HFFc6 (cell line): ENCODE measurements at places on chromosomes 12 and 14. TPM values are rescaled to one million over a fixed set of nuclear protein-coding genes. Genes with fewer than 3 reads are reported as not detected.

ADCY6 gene
- total RNA-seq: 21.9 to 35.1 TPM (median 31.6 TPM) in 3 replicates

ABHD12B gene
- total RNA-seq: not detected in 3 replicates

GDF3 gene
- total RNA-seq: not detected in 3 replicates

POU6F1 gene
- 3.7 to 5.8 TPM (median 4.1 TPM) in 3 replicates for total RNA-seq

NOVA1 gene
- not detected in 3 replicates for total RNA-seq

C12orf50 gene
- not detected in 3 replicates for total RNA-seq

PGF gene
- 0.82 to 2.8 TPM (median 0.86 TPM) in 3 replicates for total RNA-seq

CMA1 gene
- total RNA-seq: not detected in 3 replicates

RFX4 gene
- not detected in 3 replicates for total RNA-seq

GRCh38 chr14:51478175-51478621, 173.5 kb upstream of the FRMD6 start:
- no peak overlapping the region for H3K4me3 ChIP-seq
- H3K27ac ChIP-seq: no peak overlapping the region
- peaks cover 34% of the 10 kb centered on the region for H3K4me1 ChIP-seq
- H3K27me3 ChIP-seq: no peaks in the 10 kb centered on the region
- no peak for DNase-seq

- H3K27me3 ChIP-seq: no peaks in the 10 kb centered on the region
- H3K36me3 ChIP-seq: 0 out of 2 replicates have a peak, but pooled peaks cover 13% of the 10 kb centered on the region
- DNase-seq: no peak
- no peak overlapping the region for H3K4me3 ChIP-seq
- H3K27ac ChIP-seq: no peak overlapping the region
- no peaks in the 10 kb centered on the region for H3K4me1 ChIP-seq
These were observed 532.2 kb upstream of the MIS18BP1 start for GRCh38 chr14:45785240-45785639.

DNA sequence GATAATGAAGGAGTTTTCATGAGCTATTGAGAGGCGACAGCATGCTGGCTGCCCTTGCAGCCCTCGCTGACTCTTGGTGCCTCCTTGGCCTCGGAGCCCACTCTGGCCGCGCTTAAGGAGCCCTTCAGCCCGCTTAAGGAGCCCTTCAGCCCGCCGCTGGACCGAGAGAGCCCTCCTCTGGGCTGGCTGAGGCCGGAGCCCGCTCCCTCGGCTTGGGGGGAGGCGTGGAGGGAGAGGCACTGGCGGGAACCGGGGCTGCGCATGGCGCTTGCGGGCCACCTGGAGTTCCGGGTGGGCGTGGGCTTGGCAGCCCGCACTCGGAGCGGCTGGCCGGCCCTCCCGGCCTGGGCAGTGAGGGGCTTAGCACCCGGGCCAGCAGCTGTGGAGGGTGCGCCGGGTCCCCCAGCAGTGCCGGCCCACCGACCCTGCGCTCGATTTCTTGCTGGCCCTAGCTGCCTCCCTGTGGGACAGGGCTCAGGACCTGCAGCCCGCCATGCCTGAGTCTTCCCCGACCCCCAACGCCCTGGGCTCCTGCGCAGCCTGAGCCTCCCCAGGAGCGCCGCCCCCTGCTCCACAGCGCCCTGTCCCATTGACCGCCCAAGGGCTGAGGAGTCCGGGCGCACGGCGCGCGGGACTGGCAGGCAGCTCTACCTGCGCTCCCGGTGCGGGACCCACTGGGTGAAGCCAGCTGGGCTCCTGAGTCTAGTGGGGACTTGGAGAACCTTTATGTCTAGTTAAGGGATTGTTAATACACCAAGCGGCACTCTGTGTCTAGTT, 20.1 kb upstream of the PAWR start:
- no peak overlapping the region for H3K4me3 ChIP-seq
- H3K4me1 ChIP-seq: peaks cover 11% of the 10 kb centered on the region
- no peak for DNase-seq
- H3K36me3 ChIP-seq: no peaks in the 10 kb centered on the region
- H3K27me3 ChIP-seq: peaks cover 6% of the 10 kb centered on the region

DNA sequence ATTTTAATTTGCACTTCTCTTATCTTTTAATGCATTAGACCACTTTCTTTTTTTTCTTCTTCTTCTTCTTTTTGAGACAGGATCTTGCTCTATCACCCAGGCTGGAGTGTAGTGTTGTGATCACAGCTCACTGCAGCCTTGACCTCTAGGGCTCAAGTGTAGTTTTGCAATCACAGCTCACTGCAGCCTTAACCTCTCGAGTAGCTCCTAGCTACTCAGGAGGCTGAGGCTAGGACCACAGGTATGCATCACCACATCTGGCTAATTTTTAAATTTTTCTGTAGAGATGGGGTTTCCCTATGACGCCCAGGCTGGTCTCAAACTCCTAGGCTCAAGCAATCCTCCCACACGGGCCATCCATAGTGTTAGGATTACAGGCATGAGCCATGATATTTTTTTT, 12.7 kb downstream of the TMED8 start:
- no peaks in the 10 kb centered on the region for H3K4me1 ChIP-seq
- H3K4me3 ChIP-seq: no peak overlapping the region
- no peaks in the 10 kb centered on the region; the same call in 1 of the 2 replicates for H3K27me3 ChIP-seq
- DNase-seq: no peak
- H3K36me3 ChIP-seq: no peaks in the 10 kb centered on the region

DNA sequence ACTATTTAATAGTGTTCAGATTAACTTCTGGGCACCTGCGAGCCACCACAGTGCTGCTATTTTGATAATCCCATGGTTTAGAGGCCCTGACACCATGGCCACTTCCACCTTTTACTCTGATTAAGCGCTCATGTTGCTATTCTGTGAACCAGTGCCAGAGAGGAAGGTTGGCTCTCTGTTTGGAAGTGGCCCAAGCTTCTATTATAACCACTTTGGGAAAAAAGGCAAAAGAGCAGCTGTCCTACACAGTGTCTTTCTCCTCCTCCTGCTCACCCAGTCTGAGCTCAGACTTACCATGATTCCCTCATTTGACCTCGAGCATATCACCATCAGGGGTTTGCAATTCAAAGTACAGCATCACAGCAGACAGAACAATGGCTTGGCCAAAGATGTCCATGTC, 23.3 kb downstream of the DYRK2 start:
- H3K27me3 ChIP-seq: no peaks in the 10 kb centered on the region; the same call in 1 of the 2 replicates
- peak overlapping the region; percentile 80 for H3K27ac ChIP-seq
- H3K4me3 ChIP-seq: no peak overlapping the region
- H3K4me1 ChIP-seq: peaks cover 77% of the 10 kb centered on the region
- peaks cover 47% of the 10 kb centered on the region for H3K36me3 ChIP-seq

DNA sequence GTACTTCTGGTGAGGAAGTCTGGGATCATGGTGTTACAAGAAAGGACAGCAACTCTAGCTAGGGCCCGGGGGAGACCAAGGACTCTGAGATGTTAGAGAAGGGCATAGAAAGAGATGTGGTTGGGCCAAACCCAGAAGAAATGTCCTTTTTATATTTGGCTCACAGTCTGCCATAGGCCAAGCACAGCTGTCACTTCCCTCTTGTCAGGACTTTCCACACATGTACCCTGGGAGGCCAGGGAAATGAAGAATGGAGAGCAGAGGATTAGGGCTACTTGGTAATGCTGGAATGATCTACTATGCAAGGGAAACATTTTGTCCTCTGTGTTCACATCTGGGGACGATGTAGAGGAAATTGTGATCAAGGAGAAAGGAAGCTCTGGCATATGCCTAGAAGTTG, 9.2 kb downstream of the MYO1A start:
- H3K4me3 ChIP-seq: no peak overlapping the region
- peaks cover 13% of the 10 kb centered on the region for H3K4me1 ChIP-seq
- no peak overlapping the region for H3K27ac ChIP-seq
- no peak for DNase-seq

DNA sequence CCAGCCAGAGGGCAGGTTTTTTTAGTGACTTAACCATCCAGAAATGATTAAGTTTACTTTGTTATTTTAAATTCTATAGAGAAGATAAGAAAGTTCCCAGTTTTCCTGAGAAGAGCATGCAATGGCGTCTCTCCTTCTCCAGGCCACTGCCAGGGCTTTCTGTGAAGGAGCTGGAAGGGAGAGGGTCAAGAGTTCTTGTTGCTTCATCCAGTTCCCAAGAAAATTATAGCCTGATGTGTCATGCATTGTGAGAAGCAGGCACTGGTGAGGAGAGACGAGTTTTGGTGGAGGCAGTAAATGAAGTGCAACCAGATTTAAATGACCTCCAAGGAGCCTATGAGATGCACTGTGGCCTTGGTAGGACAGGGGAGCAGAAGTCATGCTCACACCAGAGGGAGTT, 14.2 kb downstream of the ELK3 start:
- H3K27me3 ChIP-seq: peaks cover under 1% of the 10 kb centered on the region
- peak overlapping the region; percentile 44; the same call in 1 of the 2 replicates for H3K4me3 ChIP-seq
- peaks cover 93% of the 10 kb centered on the region for H3K4me1 ChIP-seq
- peaks cover 36% of the 10 kb centered on the region for H3K36me3 ChIP-seq
- DNase-seq: peak; percentile 83
- H3K27ac ChIP-seq: peak overlapping the region; percentile 81

DNA sequence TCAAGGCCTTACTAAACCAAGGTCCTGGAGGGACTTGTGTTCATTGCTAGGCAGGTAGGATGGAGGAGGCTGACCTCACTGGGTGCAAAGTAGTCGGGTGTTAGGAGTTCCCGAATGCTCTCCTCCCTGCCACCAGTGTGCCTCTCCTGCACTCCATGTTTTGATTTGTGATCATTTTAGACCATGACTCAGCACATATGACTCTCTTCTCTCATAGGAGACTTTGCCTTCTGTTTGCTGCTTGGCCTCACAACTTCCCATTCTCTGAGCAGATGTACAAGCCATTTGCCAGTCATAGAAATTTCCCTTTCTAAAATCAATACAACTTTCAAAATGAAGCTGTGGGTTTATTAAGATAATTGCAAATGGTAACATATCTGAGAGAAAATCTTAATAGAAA, 46.6 kb upstream of the LRIG3 start:
- H3K36me3 ChIP-seq: no peaks in the 10 kb centered on the region
- no peak for DNase-seq
- peaks cover 17% of the 10 kb centered on the region for H3K4me1 ChIP-seq

- H3K27me3 ChIP-seq: no peaks in the 10 kb centered on the region
- no peak for DNase-seq
- H3K36me3 ChIP-seq: peaks cover 33% of the 10 kb centered on the region
- peaks cover 85% of the 10 kb centered on the region for H3K4me1 ChIP-seq
- H3K4me3 ChIP-seq: peak overlapping the region; percentile 73
These were observed 14.7 kb downstream of the TAOK3 start for GRCh38 chr12:118358008-118358359.

DNA sequence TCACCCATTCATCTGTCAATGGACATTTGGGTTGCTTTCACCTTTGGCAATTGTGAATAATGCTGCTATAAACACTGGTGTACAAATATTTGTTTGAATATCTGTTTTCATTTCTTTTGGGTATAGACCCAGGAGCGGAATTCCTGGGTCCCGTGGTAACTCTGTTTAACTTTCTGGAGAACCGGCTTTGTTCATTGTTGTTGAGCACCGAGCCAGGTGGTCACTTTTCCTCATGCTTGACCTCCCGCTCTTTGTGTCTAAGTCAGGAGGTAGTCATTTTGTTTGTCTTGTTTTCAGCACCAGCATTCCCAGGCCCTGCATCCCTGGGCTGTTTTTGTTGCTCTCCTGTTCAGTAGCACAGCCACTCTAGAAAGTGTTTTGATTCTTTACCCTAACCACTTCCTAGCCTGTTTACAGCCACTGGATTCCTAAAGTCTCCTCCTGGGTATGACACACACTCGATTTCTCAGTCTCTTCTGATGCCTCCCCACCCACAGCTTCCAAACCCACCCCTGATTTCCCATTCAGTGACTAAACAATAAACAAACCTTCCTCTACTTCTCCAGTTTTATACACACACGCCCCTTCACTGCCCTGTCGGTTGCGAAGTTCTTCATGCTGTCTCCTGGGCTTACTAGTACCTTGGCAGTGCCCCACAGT, 37.9 kb downstream of the B4GALNT3 start:
- no peaks in the 10 kb centered on the region for H3K36me3 ChIP-seq
- DNase-seq: no peak
- H3K27ac ChIP-seq: no peak overlapping the region
- H3K4me3 ChIP-seq: no peak overlapping the region
- H3K4me1 ChIP-seq: no peaks in the 10 kb centered on the region
- H3K27me3 ChIP-seq: peaks cover 44% of the 10 kb centered on the region

DNA sequence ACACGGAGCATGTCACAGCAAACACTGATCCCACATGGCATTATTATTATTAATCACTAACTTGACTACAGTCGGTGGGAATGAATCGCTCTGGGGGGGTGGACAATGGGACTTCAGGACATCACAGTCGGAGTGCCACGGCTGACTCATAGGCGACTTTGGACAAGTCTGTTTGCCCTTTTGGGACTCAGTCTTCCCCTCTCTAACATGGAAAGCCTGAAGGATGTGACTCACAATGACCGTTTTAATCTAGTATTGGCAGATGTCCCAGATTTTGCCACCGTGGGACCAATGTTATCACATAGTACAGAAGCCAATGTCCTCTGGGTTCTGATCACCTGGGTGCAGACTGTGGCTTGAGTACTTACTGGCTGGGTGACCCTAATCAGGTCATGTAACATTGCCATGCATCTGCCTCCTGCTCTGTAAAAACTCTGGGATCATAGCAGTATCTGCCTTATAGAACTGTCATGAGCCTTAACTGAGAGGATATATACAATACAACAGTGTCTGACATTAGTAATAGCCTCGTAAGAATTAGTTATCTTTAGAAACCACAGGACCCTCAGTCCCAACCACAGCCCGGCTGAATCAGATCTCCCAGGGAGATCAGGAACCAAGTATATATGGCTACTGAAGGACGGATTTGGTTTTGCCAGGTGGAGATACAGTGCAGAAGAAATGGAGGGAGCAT, 362.6 kb downstream of the BCL11B start:
- DNase-seq: peak; percentile 33
- H3K4me1 ChIP-seq: peaks cover 21% of the 10 kb centered on the region; the same call in 1 of the 2 replicates
- H3K4me3 ChIP-seq: no peak overlapping the region
- H3K27me3 ChIP-seq: peaks cover 7% of the 10 kb centered on the region
- no peak overlapping the region for H3K27ac ChIP-seq

- H3K36me3 ChIP-seq: no peaks in the 10 kb centered on the region
- DNase-seq: no peak
- no peak overlapping the region for H3K27ac ChIP-seq
- H3K4me1 ChIP-seq: no peaks in the 10 kb centered on the region
These were observed 47.5 kb upstream of the DDX11 start for GRCh38 chr12:31026202-31026601.

DNA sequence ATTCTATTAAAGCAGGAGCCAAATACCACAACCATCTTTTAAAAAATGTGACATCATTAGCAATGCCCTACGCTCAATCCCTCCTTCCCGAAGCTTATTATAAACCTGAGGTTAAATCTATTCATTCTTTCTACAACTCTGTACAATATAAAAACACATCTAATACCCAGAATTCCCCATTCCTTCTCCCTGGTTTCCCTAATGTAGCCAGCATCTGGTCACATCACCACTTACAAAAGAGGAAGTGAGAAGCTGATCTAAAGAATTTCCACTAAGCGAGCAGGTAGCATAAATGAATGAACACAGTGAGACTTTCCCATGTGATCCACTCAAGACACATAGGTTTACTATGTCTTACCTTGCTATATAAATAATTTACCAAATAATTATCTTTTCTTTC, 90.4 kb downstream of the LRP6 start:
- H3K27me3 ChIP-seq: no peaks in the 10 kb centered on the region; the same call in 1 of the 2 replicates
- no peak overlapping the region for H3K4me3 ChIP-seq
- no peak overlapping the region for H3K27ac ChIP-seq
- no peak for DNase-seq
- H3K36me3 ChIP-seq: peaks cover 26% of the 10 kb centered on the region

GRCh38 chr12:100895192-100895591, 100.6 kb downstream of the ANO4 start:
- no peaks in the 10 kb centered on the region for H3K4me1 ChIP-seq
- no peak for DNase-seq
- no peak overlapping the region for H3K27ac ChIP-seq
- H3K27me3 ChIP-seq: no peaks in the 10 kb centered on the region
